Activated T-helper 2 cell treated with anti-CD3 and anti-CD28 coated beads, Interferon-gamma antibody, Interleukin-2, Interleukin-4, amounts not matched to agents 10 μg/mL and 5 μg/mL and 100 μg/mL, durations not matched to agents 14 hours and 24 hours and 36 hours (primary cell): ENCODE measurements at places on chromosomes 6 and 20.

DNA sequence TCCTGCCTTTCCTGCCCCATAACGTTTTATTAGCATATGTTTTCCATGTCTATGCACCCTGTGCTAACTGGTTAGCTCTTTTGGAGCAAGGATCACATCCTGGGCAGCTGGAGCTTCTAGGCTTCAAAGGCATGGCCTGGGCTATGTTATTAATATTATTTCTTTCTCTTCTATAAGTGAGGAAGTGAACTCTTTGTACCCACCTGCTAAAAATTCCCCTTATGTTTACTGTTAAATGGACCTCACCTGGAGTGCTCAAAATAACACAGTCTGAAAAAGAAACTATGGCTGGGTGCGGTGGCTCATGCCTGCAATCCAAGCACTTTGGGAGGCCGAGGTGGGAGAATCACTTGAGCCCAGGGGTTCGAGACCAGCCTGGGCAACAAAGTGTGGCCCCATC is 97.8 kb downstream of the TNFAIP3 start:
- H3K4me3 ChIP-seq: no peak overlapping the region
- peaks cover 10% of the 10 kb centered on the region for H3K36me3 ChIP-seq
- H3K4me1 ChIP-seq: peaks cover 35% of the 10 kb centered on the region

- H3K27ac ChIP-seq: no peak overlapping the region
- H3K36me3 ChIP-seq: peaks cover 13% of the 10 kb centered on the region
- no peak for DNase-seq
- H3K27me3 ChIP-seq: no peaks in the 10 kb centered on the region
Observed at GRCh38 chr20:33408716-33409654, 7.7 kb upstream of the CDK5RAP1 start.

GRCh38 chr6:165308926-165309731 is at the start of gene C6orf118:
TSS of gene C6orf118 (minus strand) at chr6:165309605. CDS start at chr6:165309586, 19 bp downstream.
- no peaks in the 10 kb centered on the region for H3K4me1 ChIP-seq
- H3K27me3 ChIP-seq: no peaks in the 10 kb centered on the region
- no peaks in the 10 kb centered on the region for H3K36me3 ChIP-seq
- no peak within 1 kb of the TSS for H3K4me3 ChIP-seq

DNA sequence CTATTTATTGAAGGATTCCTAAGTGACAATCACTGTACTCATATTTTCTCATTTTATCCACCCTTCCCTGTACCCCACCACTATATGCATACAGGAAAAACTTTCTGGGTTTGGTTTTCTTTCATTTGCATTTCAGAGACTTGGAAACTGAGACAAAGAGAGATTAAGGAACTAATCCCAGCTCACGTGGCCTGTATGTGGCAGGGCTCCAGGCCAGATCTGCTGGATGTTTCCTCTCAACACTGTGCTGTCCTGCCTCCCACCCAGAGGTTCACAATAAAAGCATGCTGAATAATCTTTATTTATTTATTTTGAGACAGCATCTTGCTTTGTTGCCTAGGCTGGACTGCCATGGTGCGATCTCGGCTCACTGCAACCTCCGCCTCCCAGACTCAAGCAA is 50.2 kb downstream of the CEP162 start:
- H3K36me3 ChIP-seq: peaks cover 9% of the 10 kb centered on the region
- DNase-seq: no peak
- H3K27ac ChIP-seq: no peak overlapping the region
- H3K27me3 ChIP-seq: no peaks in the 10 kb centered on the region
